ENCODE measurements at places on chromosomes 3 and 15.

- no peak for DNase-seq
Measured at GRCh38 chr3:176523114-176523513, 674.2 kb downstream of the TBL1XR1 start.

- no peak for DNase-seq
Measured at GRCh38 chr3:34678575-34678974, 880.1 kb downstream of the PDCD6IP start.

DNA sequence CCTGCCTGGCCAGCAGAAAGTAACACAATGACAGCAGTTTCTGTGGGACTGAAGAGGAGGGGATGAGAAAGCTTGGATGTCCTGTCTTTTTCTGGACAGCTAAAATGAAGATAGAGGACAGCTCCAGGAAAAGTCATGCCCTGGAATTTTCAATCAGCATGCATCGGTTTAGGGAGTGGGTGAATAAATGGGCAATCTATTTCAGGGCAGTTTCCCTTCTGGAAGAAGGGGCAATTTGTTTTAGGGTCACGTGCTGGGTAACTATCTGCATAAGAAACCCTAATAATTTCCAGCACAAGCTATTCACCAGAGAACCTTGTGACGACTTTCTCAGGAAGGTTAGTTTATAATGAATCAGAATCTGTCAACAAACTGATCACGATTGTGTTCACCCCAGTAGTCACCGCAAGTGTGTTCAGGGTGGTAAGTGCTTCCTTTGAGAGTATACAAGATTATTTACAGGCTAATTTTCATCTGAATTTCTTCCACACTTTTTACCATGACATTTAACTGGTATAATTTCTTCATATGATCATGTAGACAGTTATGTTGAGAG lies 318.0 kb upstream of the GBE1 start:
- DNase-seq: no peak

- DNase-seq: no peak
Measured at GRCh38 chr3:174431717-174432116, 427.4 kb upstream of the NAALADL2 start.

Measured in stimulated activated CD8-positive, alpha-beta memory T cell treated with anti-CD3 and anti-CD28 coated beads, Interleukin-7, amount 100 ng/mL, for 48 hours (primary cell).